ENCODE measurements at places on chromosomes 4 and X.

DNA sequence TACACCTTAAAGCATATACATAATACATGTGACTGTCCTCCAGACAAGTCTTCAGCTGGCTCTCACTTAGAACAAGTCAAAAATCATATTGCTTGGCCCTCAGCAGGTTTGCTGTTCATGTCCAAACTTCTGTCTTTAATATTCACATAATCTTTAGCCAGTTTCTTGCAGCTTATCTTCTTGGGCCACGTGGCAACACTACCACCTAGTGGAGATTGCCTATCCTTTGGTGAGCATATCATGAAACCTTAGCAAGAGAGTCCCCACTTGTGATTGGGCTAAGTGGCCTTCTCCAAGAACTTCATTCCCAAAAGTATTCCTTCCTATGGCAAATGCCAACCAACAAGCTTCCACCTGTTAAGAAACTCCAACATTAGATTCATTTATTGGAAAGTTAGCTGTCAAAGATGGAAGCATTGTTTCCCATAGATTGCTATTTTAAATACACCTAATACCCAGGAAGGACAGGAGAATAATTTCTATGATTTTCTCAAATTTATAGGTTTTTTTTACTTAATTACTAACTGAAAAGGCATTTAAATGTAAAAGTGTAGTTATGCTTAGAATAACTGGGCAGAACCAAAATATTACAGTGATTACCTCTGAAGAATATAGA lies 231.9 kb upstream of the INTU start:
- DNase-seq: peak; percentile 65

DNA sequence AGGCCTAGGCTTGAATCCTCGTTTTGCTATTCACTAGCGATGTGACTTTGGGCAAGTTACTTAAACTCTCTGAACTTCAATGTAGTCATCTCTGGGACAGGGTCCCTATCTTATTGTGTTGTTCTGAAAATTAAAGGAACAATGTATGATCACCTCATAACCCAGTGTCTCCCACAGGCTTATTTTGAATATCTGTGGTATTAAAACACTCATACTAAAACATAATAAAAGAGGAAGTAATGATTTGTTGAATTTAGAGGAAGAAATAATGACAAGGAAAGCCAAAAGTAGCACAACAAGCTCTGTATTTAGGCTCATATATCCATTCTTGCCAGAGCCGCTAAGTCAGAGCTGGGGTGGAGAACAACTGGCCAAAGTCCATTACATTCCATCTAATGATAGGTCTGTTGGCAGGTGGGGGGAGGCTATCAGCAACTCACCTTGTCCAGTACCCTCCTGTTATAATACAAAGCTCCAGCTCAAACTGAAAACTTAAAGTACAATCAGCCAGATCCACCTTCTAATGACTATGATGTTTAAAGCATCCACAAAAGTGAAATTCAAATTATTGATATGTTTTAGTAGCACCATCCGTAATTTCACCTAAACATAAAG lies 64.5 kb upstream of the LSM6 start:
- DNase-seq: no peak

DNA sequence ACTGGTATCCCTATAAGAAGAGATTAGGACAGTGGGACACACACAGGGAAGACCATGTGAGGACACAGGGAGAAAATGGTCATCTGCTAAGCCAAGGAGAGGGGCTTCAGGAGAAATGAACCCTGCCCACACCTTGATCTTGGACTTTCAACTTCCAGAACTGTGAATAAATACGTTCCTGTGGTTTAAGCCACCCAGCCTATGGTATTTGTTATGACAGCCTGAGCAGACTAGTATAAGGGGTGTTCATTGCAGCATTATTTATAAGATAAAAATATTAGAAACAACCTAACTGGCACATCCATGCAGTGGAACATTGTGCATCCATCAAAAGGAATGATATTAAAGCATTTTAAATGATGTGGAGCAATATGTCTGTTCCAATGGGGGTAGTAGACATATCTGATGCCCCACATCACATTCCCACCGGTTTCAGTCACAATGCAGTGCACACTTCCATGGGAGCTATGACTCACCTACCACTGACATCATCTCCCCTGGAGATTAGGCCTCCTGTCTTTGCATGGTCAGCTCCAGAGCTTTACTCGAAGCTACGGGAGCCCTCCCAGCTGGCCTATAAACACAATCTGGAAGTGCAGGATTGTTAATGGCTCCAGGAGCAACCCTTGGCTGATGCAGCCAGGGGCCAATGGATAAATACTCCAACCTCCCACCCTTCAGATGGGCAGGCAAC lies 38.9 kb upstream of the MAMLD1 start:
- peak; percentile 93 for DNase-seq

- DNase-seq: no peak
Measured at GRCh38 chr4:34676400-34676799, 1567.9 kb downstream of the ARAP2 start.

- peak; percentile 74 for DNase-seq
Measured at GRCh38 chrX:53882331-53882730, 161.9 kb downstream of the PHF8 start.

GRCh38 chr4:134024251-134024650 lies 177.3 kb downstream of the PABPC4L start:
- peak; percentile 4 for DNase-seq

- peak; percentile 32 for DNase-seq
Measured at GRCh38 chr4:25928379-25929297, 14.6 kb downstream of the SMIM20 start.

DNA sequence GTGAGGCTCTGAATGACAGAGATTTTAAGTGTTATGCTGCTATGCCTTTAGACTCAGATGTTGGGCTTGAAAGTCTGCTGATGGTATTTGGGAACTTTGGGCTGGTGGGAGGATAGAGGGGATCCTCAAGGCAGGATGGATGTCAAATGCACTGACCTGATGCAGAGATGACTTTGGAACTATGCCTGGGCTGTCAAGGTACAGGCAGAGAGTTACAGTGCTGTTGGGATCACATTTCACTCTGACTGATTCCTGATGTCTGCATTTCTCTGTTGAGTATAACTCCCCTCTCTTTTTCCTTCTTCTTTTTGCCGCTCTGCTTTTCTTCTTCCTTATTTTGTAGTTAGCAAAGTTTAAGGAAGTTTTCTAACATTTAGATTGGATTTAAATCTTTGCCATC lies 271.8 kb upstream of the ARX start:
- no peak for DNase-seq

GRCh38 chr4:7161721-7162214 lies 30.6 kb upstream of the SORCS2 start:
- peak; percentile 73 for DNase-seq

DNA sequence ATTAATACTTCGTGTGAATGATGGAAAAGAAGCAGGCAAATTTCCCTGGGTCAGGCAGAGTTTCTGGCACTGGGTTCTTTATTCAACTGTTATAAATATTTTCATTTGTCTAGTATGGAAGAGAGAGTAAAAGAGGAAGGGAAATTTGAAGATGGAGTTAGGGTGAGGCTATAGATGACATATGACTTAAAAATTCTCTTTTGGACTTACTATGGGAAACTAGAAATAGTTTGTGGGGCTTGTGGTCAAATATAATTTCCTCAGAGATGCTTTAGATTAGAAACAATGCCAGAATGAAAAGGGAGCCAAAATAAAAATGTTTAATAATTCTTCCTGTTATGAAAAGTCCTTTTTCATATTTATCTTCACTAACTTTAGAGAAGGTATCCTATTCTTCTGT lies 103.2 kb downstream of the GC start:
- DNase-seq: peak; percentile 51

- DNase-seq: no peak
Measured at GRCh38 chr4:173498023-173498422, 32.0 kb downstream of the HAND2 start.

GRCh38 chr4:48017108-48017571 lies 568 bp downstream of the NIPAL1 start:
- peak; percentile 72 for DNase-seq

DNA sequence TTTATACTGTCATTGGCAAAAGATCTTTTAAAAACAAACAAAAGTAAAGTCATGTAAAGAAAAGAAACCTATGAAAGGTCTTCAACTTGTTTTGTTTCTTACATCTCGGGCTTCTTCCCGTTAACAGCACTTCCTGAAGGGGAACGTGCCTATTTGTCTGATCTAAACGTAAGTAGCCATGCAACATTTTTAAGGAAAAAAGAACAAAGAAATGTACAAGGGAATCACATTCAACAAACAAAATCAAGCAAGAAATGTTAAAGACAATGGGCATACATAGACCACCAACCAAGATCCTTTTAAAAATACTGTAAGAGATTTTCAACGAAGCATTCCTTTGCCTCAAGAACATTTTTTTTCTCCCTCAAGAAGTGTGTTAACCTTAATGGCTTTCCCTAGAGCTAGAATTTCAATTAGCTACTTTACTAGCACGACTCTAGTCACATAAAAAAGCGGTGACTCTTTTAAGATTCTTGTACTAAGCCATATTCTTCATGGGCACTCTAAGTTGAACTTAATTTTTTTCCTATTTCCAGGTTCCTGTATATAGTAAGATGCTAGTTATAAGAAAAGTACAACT lies 112.0 kb upstream of the TTC29 start:
- peak; percentile 41 for DNase-seq

DNA sequence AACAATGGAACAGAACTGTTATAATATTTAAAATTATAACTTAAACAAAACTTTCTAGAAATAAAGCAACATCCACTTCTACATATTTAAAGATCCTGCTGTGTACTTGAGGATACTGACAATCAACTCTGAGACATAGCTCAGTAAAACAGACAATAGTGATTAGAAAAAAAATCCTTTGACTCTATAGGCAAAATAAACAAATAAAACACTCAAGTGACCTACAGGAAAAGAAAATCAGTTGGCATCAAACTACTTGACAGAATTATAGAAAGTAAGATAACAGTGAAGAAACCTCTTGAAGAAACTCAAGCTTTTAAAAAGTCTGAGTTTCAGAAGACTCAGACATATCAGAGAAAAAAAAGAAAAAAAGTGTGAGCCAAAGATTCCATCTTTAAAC lies 55.9 kb upstream of the THOC2 start:
- no peak for DNase-seq

DNA sequence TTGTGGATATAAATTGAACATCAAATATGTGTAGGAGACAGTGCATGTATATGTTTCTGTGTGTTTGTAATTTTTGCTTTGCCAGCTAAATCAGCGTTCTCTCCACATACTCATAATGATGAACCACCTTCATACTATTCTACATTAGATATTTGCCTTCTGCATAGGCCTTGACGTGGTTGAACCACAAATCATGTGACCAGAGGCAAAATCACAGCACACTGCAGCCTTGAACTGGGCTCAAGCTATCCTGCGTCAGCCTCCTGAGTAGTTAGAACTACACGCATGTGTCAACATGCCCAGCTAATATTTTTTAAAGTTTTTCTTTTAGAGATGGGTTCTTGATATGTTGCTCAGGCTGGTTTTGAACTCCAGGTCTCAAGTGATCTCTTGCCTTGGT lies 9.5 kb downstream of the UBQLN2 start:
- no peak for DNase-seq

DNA sequence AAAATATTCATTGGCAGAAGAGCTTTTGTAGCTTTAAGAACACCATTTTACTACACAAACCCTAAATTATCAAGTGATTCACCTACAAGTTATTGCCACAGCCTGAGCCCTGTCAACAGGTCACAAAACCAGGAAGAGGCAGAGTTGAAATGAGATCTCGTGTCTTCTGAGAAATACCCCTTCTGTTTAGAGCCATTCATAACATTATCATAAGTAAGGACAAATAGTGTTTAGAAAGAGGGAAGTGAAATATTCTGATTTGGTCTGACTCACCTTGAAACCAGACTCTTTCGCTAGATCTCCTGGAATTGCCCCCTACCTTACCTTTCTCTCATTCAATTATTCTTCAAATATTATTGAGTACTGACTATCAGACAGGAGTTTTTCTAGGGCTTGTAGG lies 5.9 kb downstream of the ETDB start:
- DNase-seq: no peak

DNA sequence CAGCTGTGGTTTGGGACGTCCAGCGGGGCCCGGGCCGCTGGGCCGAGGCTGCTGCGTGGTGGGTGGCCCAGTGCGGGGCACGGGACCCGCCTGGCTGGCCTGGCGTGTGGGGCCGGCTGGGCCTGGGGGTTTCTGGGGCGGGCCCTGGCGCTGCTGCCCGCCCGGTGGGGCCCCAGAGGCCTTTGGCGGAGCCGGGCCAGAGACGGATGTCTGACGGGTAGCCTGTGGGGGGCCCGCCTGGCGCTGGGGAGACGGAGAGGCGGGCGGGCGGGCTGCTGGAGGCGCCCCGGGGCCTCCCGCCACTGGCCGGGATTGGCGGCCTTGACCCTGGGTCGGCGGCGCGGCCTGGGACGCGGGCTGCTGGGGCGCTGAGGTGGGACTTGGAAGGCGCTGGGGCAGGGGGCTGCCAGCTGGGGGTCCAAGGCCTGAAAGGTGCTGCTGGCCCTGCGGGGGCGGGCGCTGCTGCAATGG lies 8.1 kb upstream of the TIMP1 start:
- no peak for DNase-seq

GRCh38 chrX:2474963-2475726 lies 25.6 kb downstream of the DHRSX start:
- no peak for DNase-seq

GRCh38 chr4:60617731-60618130 lies 582.4 kb upstream of the ADGRL3 start:
- no peak for DNase-seq

DNA sequence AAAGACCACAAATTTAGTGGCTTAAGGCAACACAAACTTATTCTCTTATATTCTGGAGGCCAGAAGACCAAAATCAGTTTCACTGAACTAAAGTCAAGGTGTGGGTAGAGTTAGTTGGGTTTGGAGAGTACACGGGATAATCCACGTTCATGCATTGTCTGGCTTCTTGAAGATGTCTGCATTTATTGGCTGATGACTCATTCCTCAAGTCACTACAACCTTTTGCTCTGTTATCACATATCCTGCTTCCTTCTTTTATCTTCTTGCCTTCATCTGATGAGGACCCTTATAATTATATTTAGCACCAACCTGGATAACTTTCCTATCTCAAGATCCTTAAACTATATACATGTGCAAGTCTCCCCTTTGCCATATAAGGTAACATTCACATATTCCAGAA lies 590.0 kb downstream of the FSTL5 start:
- DNase-seq: peak; percentile 27

GRCh38 chrX:120697053-120697452 lies 67.2 kb upstream of the C1GALT1C1 start:
- no peak for DNase-seq

DNA sequence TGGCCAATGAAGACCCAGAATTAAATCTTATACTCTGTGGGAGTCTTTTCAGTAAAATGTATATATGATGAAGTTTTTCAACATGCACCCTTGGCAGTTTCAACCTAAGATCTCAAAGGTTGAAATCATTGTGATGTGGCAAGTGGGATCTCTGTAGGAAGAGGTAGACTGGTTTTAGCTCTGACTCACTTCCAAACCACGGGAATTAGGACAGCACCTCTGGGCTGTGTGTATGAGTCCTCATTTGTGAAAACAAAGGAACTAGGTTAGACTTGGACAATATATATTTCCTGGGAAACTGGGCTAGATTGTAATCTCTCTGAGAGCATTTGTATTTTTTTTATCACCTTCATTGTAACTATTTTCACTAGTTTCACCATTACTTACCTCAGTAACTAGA lies 333.0 kb downstream of the ADGRL3 start:
- DNase-seq: peak; percentile 73

All from astrocyte (in vitro differentiated cells and primary cell).